ENCODE measurements at places on chromosomes 1 and 21.

DNA sequence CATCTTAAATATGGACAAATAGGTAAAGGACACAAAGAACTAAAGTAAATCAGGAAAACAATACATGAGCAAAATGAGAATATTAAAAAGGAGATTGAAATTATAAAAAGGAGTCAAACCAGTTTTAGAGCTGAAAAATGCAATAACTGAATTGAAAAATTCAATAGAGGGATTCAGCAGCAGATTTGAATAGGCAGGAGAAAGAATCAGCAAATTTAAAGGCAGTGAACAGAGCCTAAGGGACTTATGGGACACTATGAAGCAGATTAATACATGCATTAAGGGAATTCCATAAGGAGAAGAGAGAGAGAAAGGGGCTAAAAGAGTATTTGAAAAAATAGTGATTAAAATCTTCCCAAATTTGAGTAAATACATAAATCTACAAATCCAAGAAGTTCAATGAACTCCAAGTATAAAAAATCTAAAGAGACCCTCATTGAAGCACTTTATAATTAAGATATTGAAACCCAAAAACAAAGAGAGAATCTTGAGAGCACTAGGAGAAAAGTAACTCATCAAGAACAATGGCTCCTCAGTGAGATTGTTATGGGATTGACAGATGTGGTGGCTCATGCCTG, 2.9 kb downstream of the CFAP107 start:
- no peak for DNase-seq

- DNase-seq: no peak
Observed at GRCh38 chr1:154488922-154489321, 13.1 kb upstream of the TDRD10 start.

DNA sequence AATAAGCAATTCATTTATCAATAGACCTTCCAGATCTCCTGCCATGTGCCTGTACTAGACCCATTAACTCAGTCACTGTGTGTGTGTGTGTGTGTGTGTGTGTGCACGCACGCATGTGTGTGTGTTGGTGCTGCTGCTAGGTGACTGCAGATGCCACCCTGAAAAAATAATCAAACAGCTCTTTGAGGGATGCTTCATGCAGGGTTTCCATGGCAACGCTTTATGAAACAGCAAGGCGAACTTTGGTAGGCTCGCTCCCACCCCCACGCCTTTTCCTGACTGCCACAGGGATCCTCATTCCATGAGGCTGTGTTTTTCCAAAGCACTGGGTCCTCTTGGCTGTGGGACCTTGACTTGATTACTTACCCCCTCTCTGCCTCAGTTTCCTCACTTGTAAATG, 94.0 kb downstream of the HMGB4 start:
- DNase-seq: no peak

DNA sequence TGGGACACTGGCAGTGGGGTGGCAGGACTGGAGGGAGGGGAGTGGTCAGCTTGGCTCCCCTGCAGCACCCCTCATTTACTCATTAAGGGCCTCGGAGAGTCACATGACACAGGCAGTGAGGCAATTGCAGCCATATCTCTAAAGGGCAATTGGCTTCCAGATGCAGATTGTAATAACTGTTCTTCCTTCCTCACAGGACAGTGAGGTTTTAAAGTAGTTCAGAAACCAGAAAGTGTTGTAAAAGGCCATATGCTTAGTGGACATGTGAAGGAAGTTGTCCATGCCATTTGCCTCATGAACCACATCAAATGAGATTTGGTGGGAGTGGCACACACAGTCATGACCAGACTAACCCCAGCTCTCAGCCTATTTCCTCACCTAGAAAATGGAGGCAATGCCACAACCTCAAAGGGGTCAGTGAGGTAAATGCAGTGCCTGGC, 11.1 kb downstream of the MTX1 start:
- peak; percentile 38 for DNase-seq

All from iris pigment epithelial cell (primary cell).